NCI-H2081 treated with DMSO at 0.1 percent for 48 hours (cell line): ENCODE measurements at places on chromosomes 2 and 18.

DNA sequence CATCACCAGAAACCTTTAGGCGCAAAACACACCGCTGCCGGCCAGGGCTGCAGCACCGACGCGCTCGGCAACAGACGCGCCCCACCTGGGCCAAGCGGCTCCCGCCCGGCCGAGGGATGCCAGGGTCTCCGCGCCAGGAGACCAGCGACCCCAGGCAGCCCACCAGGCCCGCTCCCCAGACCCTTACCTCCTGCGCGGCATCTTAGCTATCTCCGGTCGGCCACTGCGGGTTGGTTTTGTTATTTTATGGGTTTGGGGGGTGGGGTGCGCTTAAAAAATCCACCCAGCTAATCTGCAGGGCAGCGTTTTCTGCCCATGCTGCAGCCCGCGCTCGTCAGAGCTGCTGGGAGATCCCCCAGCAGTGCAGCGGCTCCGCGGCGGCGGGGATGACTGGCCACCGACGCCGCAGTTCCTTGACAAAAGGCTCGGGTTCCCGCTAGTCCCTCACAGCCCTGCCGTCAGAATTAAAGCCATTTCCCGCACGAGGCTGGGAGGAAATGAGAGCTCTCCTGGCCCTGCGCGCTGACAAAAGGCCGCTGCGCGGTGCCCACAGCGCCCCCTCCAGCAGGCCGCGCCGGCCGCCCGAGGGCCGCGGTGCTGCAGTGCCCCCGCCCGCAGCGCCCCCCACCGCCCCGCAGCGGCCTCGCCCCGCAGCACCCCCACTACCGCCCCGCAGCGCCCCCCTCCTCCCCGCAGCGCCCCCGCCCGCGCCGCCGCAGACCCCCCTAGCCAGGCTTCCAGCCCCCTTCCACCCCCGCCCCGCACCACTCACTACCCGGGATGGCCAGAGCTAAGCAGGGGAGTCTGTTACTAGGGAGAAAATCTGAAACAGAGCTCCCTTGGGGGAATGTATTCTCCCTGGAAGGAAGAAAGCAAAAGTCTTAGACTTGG is at the start of gene ADD2:
Gene ADD2 (minus strand): TSS at position 502 of the 891 bp plus-strand sequence. CDS start 61,792 bp downstream, outside the sequence.
- no peak for DNase-seq

DNA sequence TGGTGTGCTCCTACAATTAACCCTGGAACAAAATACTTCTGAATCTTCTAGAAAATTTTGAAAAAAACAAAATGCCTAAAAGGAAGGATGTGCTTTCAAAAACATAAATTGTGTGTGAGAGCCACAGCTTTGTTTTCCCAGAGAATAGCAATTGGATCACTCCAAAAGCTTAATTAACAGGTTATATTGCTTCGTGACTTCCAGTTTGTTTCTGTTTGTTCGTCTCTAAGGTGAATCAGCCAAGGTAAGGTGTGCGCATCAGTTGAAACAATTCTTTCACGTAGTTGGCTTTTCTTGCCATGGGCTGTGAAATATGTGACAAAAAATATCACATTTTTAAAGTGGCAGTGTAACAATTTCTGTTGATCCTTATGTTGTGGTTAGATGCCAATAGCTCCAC is 90.3 kb upstream of the BARD1 start:
- DNase-seq, result no peak

DNA sequence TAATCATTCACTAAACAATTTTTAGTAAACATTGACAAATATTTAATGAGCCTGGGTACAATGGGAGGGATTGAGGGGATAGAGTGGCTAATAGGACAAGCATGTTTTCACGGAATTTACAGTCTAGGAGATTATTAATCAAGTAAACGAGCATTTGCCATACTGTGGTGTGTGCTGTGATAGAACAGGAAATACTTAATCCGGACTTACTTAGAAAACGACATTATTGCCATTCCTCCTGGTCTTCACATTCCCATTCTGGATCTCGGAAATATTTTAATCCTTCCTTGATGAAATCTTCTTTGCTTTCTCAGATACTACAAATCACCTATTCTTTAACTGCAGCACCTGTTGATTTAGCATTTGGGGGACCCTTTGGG is 905 bp downstream of the TTLL4 start:
- DNase-seq, result no peak

DNA sequence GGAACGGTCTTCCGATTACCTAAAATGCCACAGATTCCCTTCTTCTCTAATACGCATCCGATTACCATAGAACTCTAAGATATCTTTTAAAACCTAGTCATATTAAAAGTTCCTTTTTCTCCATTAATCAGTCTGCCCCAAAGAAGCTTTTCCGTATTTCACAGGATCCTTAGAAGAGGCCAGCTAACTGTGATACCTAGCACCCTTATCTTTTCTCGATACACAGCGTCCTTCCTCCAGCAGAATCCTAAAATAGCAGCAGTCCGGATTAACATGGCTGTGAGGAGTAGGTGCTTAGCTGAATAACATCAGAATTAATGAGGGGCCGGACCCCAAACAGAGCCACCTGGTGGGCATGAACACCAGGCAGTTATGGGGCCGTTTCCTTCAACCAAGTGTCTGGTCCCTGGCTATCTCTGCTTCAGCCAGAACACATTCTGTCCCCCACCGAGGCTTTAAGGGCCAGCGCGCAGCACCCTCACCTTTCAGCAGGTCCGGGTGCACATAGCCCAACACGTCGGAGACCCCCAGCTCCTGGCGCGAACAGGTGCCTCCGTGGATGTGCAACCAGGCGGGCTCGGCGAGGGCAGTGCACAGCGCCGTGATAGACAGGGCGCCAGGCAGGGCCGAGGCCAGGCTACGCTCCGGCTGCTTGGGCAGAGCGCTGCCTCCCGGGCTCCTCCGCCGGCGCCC is 995 bp downstream of the TMEM127 start:
- DNase-seq, result no peak

DNA sequence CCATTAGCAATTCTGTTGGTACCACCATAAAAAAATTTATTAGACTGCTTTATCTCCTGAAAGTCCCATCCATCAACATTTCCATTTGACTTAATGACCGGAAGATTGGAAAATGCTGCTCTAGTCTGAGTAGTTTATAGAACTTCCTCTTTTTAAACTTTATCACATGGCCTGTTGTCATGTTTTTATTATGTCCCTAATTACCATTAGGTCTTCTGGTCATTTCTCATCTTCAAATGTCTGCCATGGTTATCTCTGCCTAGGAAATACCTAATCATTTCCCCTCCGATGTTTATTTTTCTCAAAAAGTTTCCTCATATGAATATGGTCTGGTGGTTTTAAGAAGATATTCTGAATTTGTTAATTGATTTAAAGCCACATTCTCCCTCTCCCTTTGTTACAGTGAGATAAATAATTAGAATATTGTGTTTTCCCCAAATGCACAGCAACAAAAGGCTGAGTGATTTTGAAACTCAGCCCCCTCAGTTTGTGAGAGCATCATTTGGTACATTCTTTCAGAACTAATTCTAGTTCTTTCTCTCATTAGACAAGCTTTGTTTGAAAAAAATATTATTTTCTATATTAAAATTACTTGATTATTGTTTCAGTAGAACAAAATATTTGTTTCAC is 317.1 kb upstream of the ST6GAL2 start:
- DNase-seq, result no peak

GRCh38 chr2:174482854-174483253 is 4.0 kb downstream of the GPR155 start:
- DNase-seq, result no peak

DNA sequence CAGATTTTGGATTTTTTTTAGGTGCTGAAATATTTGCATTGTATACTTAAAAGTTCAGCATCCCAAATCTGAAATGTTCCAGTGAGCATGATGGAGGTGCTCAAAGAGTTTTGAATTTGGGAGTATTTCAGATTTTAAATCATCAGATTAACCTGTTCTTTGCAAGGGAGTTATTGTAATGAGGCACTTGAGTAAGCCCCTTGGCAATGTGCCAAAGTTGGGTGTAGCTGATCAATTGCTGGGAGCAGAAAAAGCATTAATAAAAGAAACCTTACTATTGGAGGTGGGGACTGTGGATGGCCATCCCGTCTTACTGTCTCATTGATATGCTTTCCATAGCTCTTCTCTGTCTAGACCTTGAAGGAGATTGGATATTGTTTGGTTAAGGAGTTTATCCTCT is 28.3 kb downstream of the MALT1 start:
- no peak for DNase-seq
